ENCODE measurements at places on chromosomes 3 and 15. TPM values are rescaled to one million over a fixed set of nuclear protein-coding genes. Genes with fewer than 3 reads are reported as not detected.

The GOLGA6C gene
- polyA plus RNA-seq, result not detected

The DCBLD2 gene
- 49.2 TPM for polyA plus RNA-seq

The TMA7 gene
- 318 TPM for polyA plus RNA-seq

The MCF2L2 gene
- 1.2 TPM for polyA plus RNA-seq

DNA sequence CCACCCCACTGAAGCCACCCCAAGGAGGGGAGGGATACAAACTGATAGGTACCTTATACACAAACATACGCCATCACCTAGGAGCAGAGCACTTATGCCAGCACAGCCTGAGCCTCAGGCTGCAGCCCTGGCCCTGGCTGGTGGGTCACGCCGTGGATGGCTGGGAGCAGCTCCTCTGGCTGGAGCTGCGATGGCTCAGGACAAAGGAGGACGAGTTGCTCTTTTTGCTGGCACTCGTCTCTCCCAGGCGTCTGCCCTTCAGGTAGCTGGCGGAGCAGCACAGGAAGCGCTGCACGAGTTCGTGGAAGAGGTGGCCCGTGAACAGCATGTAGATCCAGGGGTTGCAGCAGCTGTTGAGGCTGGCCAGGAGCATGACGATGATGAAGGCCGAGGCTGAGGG lies 16.6 kb downstream of the OXTR start:
- DNase-seq, result no peak

GRCh38 chr3:197137751-197138150 lies 108.1 kb upstream of the MELTF start:
- DNase-seq, result no peak

GRCh38 chr3:195883801-195884200 lies 24.6 kb downstream of the TNK2 start:
- no peak for DNase-seq

DNA sequence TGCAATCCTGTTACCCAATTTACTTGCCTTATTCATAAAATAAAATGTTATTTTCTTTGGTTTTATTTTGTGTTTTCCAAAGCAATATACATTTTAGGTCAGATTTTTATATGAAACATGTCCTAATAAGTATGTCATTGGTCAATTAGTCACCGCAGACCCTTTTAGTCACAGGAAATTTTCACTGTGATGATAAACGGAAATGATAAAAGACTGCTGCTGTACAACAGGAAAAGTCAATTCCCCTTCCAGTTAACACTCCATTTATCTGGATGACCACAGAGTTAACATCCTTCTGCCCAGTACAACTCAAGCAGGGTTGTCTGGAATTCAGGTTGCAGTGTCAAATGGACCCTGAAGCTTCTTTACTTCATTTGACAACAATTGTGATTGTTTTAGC lies 175.2 kb downstream of the LSAMP start:
- no peak for DNase-seq
